ENCODE measurements at places on chromosomes 6 and 20.
A peak's percentile ranks its signal among the peaks of the same experiment; 100 is the strongest.

DNA sequence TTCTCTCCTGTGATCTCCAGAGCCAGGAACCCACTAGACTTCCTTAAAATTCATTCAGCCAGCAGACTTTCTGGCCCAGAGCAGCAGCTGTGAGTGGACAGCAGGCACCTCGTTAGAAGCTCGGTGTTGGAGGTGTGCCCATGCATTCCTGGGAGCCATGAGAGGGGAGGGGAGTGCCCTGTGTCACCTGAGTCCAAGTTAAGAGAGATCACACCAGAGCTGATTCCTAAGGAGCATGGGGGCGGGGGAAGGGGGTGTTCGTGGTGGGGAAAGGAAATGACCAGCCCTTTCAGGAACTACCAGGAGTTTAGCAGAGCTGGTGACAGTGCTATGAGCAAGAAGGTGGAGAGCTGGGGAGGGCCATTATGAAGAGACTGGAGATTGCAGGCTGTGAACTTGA is 46.9 kb downstream of the GFRA4 start:
- H3K4me1 ChIP-seq = no peaks in the 10 kb centered on the region
- H3K36me3 ChIP-seq = peaks cover 14% of the 10 kb centered on the region
- H3K27me3 ChIP-seq = no peaks in the 10 kb centered on the region
- H3K27ac ChIP-seq = no peak overlapping the region

- H3K27ac ChIP-seq = no peak overlapping the region
- peaks cover 36% of the 10 kb centered on the region for H3K4me1 ChIP-seq
- H3K27me3 ChIP-seq = peaks cover 3% of the 10 kb centered on the region
- H3K36me3 ChIP-seq = no peaks in the 10 kb centered on the region
- DNase-seq = no peak
Measured at GRCh38 chr6:93420163-93420795, 920 bp upstream of the EPHA7 start.

- H3K27ac ChIP-seq = no peak overlapping the region
- H3K36me3 ChIP-seq = no peaks in the 10 kb centered on the region
- DNase-seq = no peak
- H3K4me1 ChIP-seq = no peaks in the 10 kb centered on the region
- no peaks in the 10 kb centered on the region for H3K27me3 ChIP-seq
- no peak overlapping the region for H3K4me3 ChIP-seq
Measured at GRCh38 chr6:13267142-13267651, 61.1 kb downstream of the TBC1D7 start.

- DNase-seq = no peak
- H3K36me3 ChIP-seq = peaks cover 2% of the 10 kb centered on the region
- no peak overlapping the region for H3K4me3 ChIP-seq
- H3K4me1 ChIP-seq = no peaks in the 10 kb centered on the region
- no peaks in the 10 kb centered on the region for H3K27me3 ChIP-seq
Measured at GRCh38 chr6:54805077-54805476, 41.5 kb upstream of the FAM83B start.

DNA sequence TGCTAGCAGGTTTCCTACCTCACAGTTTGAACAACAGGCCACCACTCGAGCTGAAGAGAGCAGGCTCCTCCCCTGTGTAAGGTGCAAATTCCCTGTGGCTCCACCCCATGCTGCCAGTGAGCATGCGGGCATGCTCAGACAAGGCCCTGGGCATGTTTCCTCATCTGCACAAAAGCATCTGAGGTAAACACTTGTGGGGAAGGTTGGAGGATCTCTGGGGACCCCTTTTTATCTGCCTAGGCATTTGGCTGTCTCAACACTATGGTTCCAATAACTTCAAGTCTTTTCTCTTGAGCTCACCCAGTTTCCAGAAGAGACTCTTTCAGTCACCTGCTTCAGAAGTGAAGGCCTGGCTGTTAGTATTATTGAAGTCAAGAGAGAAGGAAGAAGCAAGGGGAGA is 9.4 kb downstream of the C6orf58 start:
- H3K27ac ChIP-seq = no peak overlapping the region
- H3K4me3 ChIP-seq = no peak overlapping the region
- no peaks in the 10 kb centered on the region for H3K36me3 ChIP-seq
- H3K27me3 ChIP-seq = no peaks in the 10 kb centered on the region
- DNase-seq = no peak

DNA sequence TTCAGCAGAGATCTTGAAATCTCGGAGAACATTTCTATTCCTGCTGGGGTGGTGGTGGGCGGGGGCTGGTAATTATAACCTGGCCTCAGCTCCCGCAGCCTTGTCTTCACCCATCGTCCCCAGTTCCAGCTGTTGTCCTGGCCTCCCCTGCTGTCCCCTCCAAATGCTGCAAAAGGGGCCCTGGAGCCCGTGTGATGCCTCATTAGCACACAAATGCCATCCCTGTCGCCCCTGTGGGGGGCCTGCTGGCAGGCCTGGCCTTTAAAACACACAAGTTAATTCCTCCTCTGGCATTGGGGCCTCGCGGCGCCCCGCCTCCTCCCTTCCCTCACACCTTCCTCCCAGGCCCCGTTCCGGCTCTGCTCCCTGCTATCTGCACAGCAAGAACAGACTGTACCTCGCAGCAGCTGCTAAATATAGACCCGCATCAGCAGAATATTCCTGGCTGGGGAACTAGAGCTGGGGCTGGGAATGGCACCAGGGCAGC is 85.7 kb downstream of the CDH22 start:
- H3K36me3 ChIP-seq = no peaks in the 10 kb centered on the region
- DNase-seq = no peak
- no peaks in the 10 kb centered on the region for H3K27me3 ChIP-seq
- H3K4me3 ChIP-seq = no peak overlapping the region

GRCh38 chr6:98525860-98526259 is 308.5 kb upstream of the POU3F2 start:
- H3K27me3 ChIP-seq = no peaks in the 10 kb centered on the region
- H3K36me3 ChIP-seq = no peaks in the 10 kb centered on the region
- no peak for DNase-seq
- no peak overlapping the region for H3K4me3 ChIP-seq
- H3K4me1 ChIP-seq = no peaks in the 10 kb centered on the region

- no peak overlapping the region for H3K27ac ChIP-seq
- no peaks in the 10 kb centered on the region for H3K36me3 ChIP-seq
- H3K4me1 ChIP-seq = no peaks in the 10 kb centered on the region
- no peak for DNase-seq
- no peaks in the 10 kb centered on the region for H3K27me3 ChIP-seq
Measured at GRCh38 chr6:158376631-158377081, 64.4 kb downstream of the TULP4 start.

GRCh38 chr6:97901531-97901930 is 618.5 kb upstream of the MMS22L start:
- no peaks in the 10 kb centered on the region for H3K27me3 ChIP-seq
- no peak overlapping the region for H3K4me3 ChIP-seq
- DNase-seq = no peak
- no peaks in the 10 kb centered on the region for H3K36me3 ChIP-seq
- no peak overlapping the region for H3K27ac ChIP-seq

GRCh38 chr6:26065952-26066380 is 21.3 kb upstream of the HFE start:
- H3K4me3 ChIP-seq = no peak overlapping the region
- no peaks in the 10 kb centered on the region for H3K36me3 ChIP-seq
- peak; percentile 60 for DNase-seq
- H3K4me1 ChIP-seq = no peaks in the 10 kb centered on the region
- peak overlapping the region; percentile 61 for H3K27ac ChIP-seq
- no peaks in the 10 kb centered on the region for H3K27me3 ChIP-seq

DNA sequence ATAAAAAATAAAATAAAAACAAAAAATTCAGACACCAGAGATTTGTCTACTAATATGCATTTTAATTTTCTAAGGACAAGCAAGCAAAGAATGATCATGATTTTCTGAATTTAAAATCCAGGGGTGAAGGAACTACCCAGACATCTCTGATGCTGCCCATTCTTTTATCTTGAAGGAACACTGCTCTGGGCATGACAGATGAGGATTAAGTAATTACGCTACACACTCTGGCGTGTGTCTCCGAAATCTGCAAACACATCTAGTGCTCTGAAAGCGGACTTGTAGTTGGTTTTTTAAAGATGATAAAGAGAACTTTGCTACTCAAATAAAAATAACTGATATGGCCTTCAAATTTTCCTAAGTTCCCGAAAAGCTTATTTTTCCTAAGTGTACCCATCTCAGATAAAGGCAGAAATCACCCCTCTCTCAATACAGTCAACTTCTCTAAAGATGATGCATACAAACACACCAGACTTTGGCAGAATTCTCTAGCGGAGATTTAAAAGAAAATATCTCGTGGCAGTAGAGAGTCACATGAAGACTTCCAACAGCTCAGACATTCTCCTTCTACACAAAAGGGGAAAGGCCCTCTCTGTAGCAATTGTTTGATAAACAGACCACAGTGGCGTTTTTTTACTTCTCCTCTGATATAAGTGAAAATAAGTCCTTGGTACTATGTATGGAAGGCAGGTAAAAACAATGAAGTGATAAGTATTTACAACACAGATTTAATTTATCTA is 133.8 kb downstream of the BACH2 start:
- no peak overlapping the region for H3K4me3 ChIP-seq
- H3K27me3 ChIP-seq = no peaks in the 10 kb centered on the region
- H3K4me1 ChIP-seq = no peaks in the 10 kb centered on the region
- H3K27ac ChIP-seq = no peak overlapping the region
- no peaks in the 10 kb centered on the region for H3K36me3 ChIP-seq
